Trophoblast cell (in vitro differentiated cells and primary cell): ENCODE measurements at places on chromosomes 4 and X.

GRCh38 chr4:37381040-37381668 lies 136.6 kb downstream of the NWD2 start:
- DNase-seq, result no peak

DNA sequence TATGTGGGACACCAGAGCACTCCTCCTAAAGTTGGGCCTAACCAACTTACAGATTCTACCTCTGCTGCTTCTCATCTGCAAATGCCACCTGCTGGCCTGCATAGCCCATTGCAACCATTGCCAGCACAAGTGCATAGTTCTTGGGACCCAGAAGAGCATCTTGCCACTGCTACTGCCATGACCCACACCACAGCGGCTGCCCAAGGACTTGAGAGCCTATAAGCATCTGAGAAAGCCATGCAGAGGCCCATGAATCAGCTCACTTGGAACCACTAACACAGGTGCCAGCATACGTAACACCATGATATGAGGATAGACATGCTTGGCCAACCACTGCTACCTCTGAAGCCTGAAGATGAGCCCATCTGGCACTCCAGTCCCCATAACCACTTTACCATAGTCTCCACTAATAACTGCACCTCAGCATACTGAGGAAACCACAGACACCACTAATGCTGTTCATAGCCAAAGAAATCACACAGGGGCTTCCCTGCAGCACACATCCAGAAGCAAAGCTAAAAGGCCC lies 258.1 kb upstream of the AGTR2 start:
- peak; percentile 28 for DNase-seq

- no peak for DNase-seq
Measured at GRCh38 chr4:142360657-142361056, 485.4 kb downstream of the INPP4B start.

DNA sequence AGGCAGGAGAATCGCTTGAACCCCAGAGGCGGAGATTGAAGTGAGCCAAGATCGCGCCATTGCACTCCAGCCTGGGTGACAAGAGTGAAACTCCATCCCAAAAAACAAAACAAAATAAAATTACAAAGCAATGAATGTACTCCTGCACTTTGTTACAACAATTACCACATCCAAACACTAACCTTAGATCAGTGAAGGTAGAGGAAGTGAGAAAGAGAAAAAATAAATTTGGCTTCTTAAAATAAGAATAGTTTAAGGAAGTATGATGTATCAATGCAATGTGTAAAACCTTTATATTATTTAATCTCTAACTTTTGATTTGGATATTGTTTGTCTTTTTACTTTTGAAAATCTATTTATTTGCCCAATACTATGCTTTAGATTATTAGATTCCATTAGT lies 21.7 kb upstream of the CSN1S1 start:
- no peak for DNase-seq

GRCh38 chr4:172899861-172900260 lies 268.8 kb upstream of the GALNT7 start:
- DNase-seq, result peak; percentile 83

DNA sequence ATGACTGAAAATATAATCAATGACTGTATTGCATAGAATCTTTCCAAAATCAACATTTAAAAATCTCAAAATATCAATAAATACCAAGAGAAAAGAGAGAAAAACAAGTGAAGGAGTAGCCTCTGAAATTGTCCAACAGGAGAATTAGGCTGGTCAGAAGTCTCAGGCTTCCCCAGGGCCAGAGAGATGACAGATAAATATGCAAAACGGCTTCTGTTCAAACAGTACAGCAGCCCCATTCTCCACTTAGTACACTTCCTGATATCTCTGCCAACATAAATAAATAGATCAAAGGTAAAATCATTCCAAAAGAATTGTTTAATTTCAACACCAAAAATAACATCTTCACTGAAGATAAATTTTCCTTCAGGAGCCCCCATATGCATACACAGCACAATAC lies 204.7 kb upstream of the GABRA2 start:
- DNase-seq, result no peak

- DNase-seq, result no peak
Measured at GRCh38 chr4:26148927-26149326, 171.9 kb upstream of the RBPJ start.
